ENCODE measurements at places on chromosomes 12 and 14.

DNA sequence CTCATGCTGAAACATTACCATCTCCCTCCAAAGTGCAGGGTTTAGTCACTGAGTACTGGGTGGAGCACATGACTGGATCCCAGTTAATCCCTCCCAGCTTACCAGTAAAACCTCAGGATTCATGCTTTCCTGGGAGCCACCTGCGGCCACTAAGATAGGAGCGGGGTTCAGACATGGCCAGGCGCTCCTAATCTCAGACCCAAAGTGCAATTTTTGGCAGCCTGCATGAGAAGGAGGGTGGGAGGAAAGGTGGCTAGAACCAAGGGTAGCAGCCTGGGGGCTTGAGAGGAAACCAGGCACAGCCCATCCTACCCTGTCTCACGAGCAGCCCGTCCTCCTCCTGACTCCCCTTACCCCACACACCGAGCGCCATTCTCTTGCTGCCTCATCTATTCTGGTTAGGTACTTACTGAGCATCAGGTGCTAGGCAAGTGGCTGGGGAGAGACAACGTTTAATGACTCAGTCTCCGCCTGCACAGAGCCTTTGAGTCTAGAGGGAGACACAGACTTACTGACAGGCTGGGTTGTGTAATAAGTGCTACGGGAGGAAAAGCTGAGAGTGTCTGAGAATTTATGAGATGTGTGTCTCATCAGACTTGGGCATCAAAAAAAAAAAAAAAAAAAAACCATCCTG, 9.9 kb downstream of the GPRC5A start:
- DNase-seq: peak; percentile 94

DNA sequence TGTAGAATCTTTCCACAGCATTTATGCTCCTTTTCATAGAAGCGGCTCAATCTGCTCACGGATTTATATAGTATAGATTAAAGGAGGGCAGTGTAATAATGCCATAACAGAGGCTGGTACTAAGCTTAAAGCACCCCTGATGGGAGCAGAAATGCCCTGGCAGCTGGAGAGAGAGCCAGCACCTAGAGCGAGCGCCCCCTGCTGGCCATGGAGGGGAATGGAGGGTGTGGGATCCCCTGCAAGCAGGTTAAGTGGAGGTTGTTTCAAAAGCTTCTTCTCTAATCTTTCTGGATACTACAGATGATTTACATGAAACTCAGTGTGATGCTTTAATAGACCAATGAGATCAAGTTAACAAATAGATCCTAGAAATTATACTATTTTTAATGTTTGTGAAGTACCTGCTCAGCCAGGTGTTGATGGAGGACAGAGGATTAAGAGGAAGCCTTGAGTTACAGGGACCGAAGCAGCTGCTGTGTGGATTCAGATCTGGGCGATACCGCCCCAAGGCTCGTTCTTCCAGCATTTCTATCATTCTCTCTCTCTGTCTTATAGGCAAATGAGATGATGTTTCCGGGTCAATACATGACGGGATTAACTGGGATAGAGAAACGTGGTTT, 1519.3 kb upstream of the TMEM132C start:
- peak; percentile 1 for DNase-seq

DNA sequence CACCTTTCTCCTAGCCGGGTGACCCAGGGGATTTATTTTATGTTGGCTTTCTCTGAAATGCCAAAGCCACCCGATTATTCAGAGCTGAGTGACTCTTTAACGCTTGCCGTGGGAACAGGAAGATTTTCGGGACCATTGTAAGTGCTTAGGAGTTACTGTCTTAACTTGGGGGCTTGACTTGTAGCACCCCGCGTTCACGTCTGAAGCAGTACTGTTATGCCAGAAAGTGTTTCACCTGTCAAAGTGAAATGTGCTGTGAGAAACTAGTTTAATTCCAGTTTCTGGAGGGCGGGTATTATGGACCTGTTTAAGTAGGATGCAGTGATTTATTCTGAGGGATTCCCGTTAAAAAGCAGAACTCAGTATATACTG, 218 bp downstream of the LYSET start:
- DNase-seq: no peak

DNA sequence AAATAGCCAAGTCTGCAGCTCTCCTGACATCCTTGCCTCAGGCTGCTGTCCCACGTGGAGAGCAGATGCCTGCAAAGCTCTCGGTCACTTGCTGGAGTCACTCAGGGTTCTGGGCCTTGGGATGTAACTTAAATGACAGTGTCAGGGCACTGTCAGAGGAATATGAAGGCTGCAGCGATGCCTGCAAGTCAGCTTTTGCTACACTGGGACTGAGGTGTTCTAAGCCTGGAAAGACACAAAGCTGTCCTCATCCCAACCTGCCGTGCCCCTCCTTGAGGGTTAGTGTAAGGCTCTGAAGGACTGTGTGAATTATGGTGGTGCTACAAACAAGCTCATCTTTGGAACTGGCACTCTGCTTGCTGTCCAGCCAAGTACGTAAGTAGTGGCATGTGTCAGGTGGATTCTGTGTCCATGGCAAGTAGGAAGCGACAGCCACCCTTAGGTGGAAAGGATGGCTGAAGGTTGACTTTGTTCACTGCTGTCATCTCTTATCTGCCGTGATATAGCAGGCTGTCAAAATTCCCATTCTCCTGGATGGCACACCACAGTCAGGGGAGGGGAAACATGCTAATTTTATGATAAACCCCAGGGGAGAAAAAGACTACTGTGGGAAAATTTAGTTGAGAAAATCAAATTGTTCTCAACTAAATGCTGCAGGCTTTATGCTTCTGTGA, 79.9 kb downstream of the DAD1 start:
- DNase-seq: no peak

DNA sequence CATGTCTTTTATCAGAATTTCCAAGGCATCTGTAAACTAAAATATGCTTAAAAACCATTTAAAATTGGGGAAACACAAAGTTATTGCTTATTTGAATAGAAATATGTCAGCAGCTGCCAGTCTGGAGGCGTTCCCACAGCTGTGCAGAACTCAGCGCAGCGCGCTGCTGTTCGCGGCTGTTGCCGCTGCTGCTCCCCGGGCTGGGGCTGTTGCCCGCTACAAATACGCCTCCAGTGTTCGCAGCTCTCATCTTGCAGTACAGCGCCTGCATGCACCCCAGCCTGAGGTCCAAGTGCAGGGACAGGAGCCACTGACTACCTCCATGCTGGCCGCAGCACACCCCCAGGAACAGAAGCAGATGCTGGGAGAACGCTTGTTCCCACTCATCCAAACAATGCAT, 216.2 kb downstream of the SLC16A7 start:
- DNase-seq: no peak

DNA sequence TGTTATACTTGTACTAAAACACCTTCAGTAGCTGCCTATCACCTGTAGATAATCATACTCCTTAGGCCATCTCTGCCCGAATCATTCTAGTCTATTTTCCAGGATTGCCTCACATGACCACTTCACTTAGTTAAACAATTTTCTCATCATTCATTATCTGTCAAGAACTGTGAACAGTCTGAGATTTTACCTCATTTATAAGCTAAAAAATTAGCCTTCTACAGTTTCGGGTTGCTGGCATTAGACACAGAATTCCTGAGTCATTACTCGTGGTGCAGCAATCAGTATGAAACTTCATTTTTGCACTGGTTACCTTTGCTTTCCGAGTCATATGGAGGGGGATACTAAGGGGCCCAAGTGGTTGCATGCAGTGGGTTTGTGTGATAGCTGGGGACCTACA, 57.6 kb upstream of the OTOGL start:
- no peak for DNase-seq

GRCh38 chr14:102363182-102363943, 622 bp downstream of the TECPR2 start:
- peak; percentile 8 for DNase-seq

DNA sequence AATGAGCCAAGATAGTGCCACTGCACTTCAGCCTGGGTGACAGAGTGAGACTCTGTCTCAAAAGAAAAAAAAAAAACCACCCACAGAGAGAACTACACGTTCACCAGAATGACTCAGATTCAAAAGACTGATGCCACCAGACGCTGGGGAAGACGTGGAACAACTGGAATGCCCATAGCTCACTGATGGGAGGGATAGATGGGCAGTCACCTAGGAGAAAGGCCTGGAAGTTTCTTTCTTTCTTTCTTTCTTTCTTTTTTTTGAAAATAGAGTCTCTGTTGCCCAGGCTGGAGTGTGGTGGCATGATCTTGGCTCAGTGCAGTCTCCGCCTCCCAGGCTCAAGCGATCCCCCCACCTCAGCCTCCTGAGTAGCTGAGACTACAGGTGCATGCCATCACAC, 10.0 kb upstream of the KLC1 start:
- no peak for DNase-seq

- DNase-seq: no peak
Measured at GRCh38 chr12:131223791-131224225, 270.1 kb downstream of the ADGRD1 start.

- DNase-seq: peak; percentile 60
Measured at GRCh38 chr14:97977651-97978261, 1180.6 kb downstream of the VRK1 start.

GRCh38 chr14:52835122-52835903, 43.9 kb upstream of the GNPNAT1 start:
- peak; percentile 26 for DNase-seq

- DNase-seq: no peak
Measured at GRCh38 chr12:116336542-116337065, 59.1 kb upstream of the MED13L start.

DNA sequence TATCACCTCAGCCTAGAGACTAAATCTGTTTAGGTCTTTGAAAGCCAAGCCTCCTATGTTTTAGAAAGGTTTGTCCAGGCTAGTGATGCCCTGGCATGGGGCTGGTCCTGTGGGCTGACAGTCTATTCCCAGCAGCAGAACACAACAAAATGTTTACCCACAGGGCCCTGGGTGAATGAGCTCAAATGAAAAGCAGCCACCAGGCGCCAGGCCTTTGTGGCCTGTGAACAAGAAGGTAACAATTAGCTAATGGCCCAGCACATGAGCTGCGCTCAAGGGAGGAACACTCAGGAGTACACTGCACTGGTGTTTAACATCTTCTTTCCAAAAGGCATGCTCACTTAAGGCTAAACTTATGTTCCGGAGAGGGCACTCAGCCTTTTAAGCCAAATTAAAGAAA, 202.2 kb downstream of the MON2 start:
- no peak for DNase-seq

- no peak for DNase-seq
Measured at GRCh38 chr14:55349565-55349964, 62.1 kb downstream of the ATG14 start.

- DNase-seq: no peak
Measured at GRCh38 chr12:108052260-108052659, 76.8 kb upstream of the WSCD2 start.

DNA sequence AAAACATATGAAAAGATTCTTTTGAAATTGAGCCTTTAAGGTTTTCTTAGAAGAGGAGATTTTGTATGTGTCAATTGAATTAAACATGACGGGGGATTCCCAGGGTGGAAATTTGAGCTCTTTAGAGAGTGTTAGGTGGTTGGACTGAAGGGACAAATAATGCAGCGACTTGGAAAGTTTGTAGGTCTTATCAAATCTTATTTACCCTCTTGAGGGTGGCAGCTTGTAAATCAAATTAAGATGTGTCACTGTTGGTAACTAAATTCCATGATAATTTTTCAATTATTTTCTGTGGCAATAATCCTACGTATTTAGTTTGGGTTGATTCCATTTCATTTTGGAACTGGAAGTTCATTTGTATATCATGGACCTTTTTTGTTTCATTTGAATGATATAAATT, 33.7 kb upstream of the LRIG3 start:
- DNase-seq: no peak

DNA sequence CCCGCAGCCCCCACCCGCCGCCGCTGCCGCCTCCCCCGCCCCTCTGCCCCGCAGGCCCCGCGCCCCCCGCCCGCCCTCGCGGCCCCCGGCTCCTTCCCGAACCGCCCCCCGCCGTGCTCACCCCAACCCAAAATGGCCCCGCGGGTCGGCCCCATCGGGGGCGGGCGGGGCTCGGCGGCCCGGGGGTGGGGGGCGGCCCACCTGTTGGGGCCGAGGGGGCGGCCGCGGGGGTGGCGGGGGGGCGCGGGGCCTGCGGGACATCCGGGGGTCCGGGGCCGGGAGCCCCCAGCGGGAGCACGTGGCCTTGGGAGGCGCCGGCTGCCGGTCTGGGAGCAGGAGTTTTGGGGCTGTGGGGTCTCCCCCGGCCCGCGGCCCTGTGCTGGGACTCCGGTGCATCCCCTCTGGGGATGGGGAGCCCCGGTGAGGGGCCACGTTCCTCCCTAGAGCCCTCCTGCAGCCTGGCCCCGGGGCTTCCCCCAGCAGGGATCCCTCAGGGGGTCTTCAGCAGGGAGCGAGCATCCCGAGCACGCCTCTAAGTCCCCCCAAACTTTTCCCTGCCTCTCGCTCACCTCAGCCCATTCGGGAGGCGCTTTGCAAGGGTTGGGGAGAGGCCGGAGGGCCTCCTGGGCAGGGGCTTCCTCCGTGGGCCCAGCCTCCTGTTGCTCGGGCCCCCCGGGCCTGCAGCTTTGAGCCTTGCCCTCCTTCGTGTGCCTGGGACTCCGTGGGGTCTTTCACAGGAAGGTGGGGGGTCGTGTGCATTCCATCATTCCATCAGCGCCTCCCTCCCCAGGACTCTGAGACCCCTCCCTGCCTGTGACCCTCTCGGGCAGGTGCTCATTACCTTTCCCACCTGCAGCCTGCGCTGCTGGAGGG, 710 bp downstream of the MTA1 start:
- no peak for DNase-seq

- no peak for DNase-seq
Measured at GRCh38 chr12:25069224-25069623, 120.3 kb upstream of the BCAT1 start.

DNA sequence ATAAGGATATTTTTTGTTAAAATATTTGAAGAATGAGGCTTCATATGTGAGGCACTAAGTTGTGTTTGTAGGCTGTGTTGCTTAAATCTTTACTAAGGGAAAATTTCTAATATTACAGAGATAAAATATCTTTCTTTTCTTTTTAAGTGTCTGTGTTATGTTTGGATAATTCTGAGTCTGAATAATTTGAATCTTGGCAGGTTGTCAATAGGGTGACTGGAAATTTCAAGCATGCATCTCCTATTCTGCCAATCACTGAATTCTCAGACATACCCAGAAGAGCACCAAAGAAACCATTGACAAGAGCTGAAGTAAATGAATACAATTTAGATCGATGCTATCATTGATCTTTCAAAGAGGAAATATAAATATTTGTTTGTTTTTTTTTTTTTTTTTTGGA, 29.4 kb downstream of the TMPO start:
- DNase-seq: no peak

GRCh38 chr14:57863471-57863870, 2.4 kb downstream of the SLC35F4 start:
- no peak for DNase-seq
